G401 (cell line): ENCODE measurements at places on chromosomes 5 and 9. TPM values are rescaled to one million over a fixed set of nuclear protein-coding genes. Genes with fewer than 3 reads are reported as not detected.

DNA sequence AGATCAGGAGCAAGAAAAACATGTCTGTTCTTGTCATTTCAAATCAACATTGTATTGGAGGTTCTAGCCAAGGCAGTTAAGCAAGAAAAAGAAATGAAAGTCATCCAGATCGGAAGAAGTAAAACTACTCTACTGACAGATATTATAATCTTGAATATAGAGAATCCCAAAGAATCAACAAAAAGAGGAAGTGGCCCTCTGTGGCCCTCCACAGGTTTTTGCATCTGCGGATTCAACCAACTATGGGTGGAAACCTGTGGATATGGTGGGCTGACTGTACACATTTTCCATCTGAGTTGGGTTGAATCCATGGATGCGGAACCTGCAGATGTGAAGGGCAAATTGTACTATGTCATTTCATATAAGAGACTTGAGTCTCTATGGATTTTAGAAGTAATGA is 35.1 kb downstream of the GAS1 start:
- DNase-seq = no peak

The GDNF gene
- not detected in 2 replicates for total RNA-seq

The STC2 gene
- 0.03 and 1.1 TPM in 2 replicates for total RNA-seq

GRCh38 chr5:150590979-150591695 is 49.3 kb upstream of the SYNPO start:
- DNase-seq = no peak

The GLDC gene
- 16.6 and 26.3 TPM in 2 replicates for total RNA-seq

- no peak for DNase-seq
Observed at GRCh38 chr9:97041898-97042297, 3.0 kb upstream of the CTSV start.

The FOXI1 gene
- total RNA-seq = not detected in 2 replicates

The ADAMTS16 gene
- total RNA-seq = not detected in 2 replicates

DNA sequence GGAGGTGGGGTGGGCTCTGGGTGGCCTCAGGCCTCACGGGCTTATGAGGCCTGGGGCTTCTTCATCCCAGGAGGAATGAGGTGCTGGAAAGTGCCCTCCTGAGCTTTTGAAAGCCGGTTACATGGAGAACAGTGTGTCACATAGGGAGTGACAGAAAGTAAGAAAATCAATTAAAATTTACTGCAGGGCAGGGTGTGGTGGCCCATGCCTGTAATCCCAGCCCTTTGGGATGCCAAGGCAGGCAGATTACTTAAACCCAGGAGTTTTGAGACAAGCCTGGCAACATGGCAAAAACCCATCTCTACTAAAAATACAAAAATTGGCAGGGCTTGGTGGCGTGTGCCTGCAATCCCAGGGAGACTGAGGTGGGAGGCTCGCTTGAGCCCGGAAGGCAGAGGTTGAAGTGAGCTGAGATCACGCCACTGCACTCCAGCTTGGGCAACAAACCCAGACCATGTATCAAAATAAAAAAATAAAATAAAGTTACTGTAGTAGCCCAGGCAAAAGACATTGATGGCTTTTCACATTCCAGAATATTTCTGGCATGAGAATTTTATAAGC is 125.8 kb upstream of the DAPK1 start:
- DNase-seq = no peak

The ISL1 gene
- not detected in 2 replicates for total RNA-seq

The NMRK1 gene
- total RNA-seq = 2.7 and 7.4 TPM in 2 replicates

The FAM81B gene
- total RNA-seq = not detected in 2 replicates

The TRIM32 gene
- 22.3 and 23.7 TPM in 2 replicates for total RNA-seq

DNA sequence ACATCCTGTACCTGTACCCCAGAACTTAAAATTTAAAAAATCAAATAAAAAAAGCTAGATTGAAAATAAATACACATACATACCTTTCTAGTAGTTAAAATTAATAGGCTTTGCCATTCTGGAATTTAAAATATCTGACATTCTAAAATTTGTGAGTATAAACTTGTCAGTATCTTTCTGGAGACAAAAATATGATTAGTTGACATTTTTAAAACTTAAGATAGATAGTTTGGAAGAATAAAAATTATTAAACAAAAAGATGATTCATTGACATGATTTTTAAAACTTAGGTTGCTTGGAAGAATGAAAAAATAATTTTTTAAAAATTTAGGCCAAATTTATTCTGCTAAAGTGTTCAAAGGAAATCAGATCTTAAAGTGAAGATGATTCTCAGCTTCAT is 43.1 kb downstream of the ISOC1 start:
- no peak for DNase-seq

DNA sequence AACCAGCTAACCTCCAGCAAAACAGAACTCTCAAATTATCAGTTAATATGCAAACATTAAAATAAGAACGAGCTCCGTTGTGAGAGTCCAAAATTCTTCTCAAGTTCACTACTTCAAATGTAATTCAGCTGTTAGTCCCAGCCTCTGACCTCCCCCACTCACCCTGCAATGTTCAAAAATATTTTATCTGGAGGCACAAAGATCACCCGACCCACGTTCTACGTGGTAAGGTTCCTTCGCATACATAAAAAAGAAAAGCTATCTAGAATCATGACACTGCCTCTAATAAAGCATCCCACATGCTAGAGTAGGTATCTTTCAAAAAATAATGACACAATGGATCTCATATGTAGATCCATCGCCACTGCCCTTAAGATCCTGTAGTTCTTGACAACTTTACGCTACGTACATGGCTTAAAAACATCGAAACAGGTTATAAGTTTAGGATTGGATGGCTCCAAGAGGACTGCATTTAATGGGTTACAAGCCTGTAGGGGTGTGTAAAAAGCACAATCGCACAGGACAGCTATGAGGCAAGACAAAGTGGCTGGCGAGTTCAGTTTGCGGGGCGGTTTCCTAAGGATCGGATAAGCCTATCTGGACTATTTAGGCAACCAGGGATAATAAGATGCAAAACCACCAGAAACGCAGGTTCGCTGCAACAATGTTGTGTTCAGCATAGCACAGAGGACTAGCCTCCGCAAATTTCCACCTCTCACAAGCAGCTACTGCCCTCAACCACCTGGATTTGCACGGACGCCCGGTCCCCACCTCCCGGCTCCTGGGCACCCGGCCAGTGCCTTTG is 969 bp downstream of the CLK4 start:
- peak; percentile 12 for DNase-seq

- no peak for DNase-seq
Observed at GRCh38 chr5:6719417-6719816, 6.2 kb downstream of the TENT4A start.

The NTRK2 gene
- total RNA-seq = not detected in 2 replicates

The FOXD4L3 gene
- not detected in 2 replicates for total RNA-seq

GRCh38 chr9:36426945-36427344 is 26.9 kb upstream of the RNF38 start:
- no peak for DNase-seq

GRCh38 chr9:127280880-127281660 is 16.5 kb downstream of the GARNL3 start:
- peak; percentile 56 for DNase-seq

DNA sequence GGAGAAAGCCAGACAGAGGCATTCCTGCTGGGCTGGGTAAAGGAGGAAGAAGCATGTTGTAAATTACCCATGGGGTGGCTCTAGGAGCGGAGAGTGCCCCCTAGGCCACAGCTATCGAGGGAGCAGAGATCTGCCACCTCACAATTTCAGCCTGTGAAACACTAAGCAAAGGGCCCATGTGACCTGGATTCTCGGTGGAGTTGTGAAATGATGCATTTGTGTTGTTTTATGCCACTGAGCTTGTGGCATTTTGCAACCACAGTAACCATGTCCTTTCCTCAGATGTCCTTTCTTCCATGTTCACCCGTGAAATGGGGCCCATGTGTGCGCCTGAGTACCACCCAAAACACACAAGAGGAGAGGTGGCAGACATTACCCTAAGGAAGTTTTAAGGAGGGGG is 159.3 kb downstream of the SYK start:
- no peak for DNase-seq

GRCh38 chr5:132059696-132060500 is 557 bp upstream of the IL3 start:
- DNase-seq = no peak

DNA sequence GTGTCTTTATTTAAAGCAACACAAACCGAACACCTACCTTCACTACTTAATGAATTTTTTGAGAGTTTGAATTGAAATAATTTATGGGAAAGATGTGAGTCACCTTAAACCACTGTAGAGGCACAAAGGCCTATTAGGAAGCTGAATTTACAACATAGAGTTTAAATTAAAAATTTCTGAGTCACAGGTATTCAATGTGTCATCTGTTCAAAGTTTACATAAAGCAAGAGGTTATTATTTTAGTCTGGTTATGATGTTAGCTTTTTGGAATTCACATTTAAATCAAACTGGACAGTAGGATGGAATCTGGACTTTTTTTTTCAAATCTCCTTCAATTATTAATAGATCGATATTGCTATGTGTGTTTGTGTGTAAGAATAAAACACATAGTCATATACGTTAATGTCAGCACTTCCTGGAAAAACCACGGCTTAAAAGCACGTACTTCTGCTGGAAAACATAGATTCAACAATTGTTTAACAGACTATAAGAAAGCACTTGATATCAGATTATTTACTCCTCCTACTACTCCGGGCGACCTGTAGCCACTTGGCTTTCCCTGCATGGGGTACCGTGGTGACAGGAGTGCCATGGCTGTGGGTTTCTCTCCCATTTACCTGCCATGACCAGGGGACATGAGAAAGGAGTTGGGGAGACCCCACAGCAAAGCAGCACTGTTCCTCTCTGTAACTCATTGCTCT is 638.6 kb downstream of the SEMA5A start:
- no peak for DNase-seq

- no peak for DNase-seq
Observed at GRCh38 chr9:22084336-22085035, 75.4 kb upstream of the CDKN2B start.

GRCh38 chr5:13859270-13860065 is 85.0 kb downstream of the DNAH5 start:
- DNase-seq = no peak
